ENCODE measurements at places on chromosomes 2 and 18.

GRCh38 chr2:178256382-178257042, 62.2 kb downstream of the OSBPL6 start:
- DNase-seq, result no peak

- no peak for DNase-seq
Measured at GRCh38 chr2:127672341-127673224, 2.7 kb downstream of the LIMS2 start.

DNA sequence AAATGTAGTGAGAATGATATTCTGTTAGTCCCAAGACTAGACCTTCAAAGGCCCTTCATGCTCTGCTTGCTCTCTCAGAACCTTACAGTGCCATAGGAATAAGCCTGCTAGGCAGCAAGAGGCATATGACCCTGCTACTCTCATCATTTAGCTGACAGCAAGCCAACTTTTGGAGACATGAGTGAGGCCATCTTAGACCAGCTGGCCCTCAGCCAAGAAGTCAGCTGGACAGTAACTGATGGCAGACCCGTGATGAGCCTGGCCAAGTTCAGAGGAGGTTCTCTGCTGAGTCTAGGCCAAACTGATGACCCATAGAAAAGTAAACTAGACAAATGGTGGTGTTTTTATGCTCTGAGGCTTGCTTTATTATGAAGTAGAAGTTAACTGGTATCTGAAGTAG, 82.6 kb downstream of the C18orf54 start:
- no peak for DNase-seq

GRCh38 chr2:220513573-220514288, 886.3 kb downstream of the SLC4A3 start:
- no peak for DNase-seq

DNA sequence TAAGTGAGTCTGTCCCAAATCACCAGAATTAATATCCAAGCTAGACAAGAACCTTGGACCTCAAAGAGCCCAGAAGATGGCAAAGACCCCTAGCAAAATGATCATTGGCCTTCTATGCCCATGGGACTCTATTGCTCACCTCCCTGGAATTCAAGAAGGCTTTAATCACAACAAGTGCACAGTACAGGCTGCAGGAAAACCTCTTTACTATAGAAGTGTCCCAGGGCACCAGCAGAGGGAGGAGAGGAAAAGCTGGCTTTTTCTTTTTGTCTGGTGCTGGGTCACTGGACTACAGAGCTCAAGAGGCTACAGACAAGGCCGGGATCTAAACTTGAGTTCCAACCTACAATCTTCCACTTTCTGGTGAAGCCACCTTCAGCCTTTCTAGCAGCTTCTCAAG, 88.3 kb upstream of the PPP1CB start:
- DNase-seq, result no peak

Measured in inflammatory macrophage treated with lipopolysaccharide for 4 hours (primary cell).